Chondrocyte (in vitro differentiated cells): ENCODE measurements at places on chromosomes 1 and 21. TPM values are rescaled to one million over a fixed set of nuclear protein-coding genes. Genes with fewer than 3 reads are reported as not detected.

DNA sequence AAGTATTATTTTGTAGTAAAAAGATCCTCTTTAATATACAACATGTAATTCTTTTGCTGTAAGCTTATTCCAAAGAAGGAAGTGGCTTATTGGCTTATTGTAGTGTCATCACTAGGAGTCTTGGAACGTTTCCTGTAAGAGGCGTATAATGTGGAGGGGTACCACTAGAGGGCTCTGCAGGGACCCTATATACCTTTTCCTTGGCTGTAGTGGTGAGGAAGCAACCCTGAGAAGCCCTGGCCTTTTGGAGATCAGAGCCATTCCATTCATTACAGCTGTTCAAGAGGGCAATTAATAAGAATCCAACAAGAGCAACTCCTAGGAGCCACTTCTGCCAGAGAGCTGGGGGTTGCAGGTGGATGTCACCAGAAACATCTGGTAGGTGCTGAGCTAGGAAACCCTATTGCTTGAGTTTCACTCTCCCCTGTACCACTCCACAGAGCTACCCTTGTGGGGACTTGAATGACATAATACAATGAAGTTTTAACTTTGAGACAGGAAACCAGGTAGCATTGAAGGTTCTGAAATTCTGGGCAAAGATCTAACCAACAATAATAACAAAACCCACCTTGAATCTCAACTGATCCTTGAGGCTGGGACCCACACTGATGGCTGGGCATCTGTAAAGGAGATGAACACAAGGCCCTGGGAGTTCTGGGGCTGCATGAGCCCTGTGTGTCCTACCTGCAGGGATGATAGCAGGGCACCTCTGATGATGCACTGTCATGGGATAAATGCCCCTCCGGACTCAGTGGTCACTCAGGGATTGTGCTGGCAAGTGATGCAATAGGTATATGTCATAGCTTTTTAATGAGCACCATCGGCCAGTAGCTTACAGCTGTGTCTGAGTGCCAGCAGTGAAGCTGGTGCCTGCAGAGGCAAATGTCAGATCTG, 160.2 kb upstream of the COA6 start:
- no peak for DNase-seq

CTSE gene
- total RNA-seq: not detected in 3 replicates

- DNase-seq: no peak
These were observed 45.8 kb downstream of the SIM2 start for GRCh38 chr21:36744560-36745231.

DNA sequence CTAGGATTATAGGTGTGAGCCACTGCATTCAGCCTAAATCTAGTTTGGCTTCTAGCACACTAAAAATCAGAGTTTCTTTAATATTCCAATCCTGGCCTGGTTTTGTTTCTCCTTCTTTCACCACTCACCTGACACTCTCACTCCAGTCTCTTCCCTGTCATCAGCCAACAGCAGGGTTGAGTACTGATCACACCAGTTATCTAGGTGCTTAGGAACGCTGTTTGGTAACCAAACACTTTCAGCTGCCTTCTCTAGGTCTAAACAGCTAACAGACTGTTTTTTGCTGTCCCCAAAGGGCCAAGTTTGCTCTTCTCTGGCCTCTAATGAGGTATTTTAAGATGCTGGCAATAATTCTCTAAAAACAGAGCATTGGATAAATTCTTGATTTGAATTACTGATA, 17.7 kb upstream of the FRRS1 start:
- no peak for DNase-seq

S100A8 gene
- not detected in 3 replicates for total RNA-seq

DNA sequence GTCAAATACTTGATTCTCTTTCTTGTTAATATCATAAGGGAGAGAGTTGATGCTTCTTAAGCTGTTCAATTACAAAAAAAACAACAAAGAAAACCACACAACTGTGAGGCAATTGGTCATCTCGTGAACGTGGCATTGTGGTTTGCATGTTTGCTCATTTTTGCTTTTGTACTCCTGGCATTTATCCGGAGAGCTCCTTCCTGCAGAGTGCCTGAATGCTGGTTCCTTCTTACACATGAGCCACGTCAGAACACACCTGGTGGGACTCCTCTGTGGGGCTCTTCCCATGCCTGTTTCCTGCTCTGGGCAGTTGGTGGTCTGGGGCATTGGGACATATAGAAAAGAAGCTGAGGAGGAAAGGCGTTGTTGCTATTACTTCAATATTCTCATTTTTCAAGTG, 25.7 kb downstream of the KCNK1 start:
- DNase-seq: no peak

GRCh38 chr1:64934878-64935275, 31.5 kb downstream of the JAK1 start:
- DNase-seq: no peak

DNA sequence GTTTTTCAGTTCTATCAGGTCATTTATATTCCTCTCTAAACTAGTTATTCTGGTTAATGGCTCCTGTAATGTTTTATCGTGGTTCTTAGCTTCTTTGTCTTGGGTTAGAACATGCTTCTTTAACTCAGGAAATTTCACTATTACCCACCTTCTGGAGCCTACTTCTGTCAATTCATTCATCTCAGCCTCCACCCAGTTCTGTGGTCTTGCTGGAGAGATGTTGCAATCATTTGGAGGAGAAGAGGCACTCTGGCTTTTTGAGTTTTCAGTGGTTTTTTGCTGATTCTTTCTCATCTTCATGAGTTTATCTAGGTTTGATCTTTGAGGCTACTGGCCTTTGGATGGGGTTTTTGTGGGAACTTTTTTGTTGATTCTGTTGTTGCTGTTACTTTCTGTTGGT, 213.0 kb downstream of the BRINP2 start:
- DNase-seq: no peak

TSPAN1 gene
- 1.4 to 2.1 TPM (median 1.6 TPM) in 3 replicates for total RNA-seq

BGLAP gene
- total RNA-seq: 0.82 TPM in 1 of 3 replicates, not detected in the others

DNA sequence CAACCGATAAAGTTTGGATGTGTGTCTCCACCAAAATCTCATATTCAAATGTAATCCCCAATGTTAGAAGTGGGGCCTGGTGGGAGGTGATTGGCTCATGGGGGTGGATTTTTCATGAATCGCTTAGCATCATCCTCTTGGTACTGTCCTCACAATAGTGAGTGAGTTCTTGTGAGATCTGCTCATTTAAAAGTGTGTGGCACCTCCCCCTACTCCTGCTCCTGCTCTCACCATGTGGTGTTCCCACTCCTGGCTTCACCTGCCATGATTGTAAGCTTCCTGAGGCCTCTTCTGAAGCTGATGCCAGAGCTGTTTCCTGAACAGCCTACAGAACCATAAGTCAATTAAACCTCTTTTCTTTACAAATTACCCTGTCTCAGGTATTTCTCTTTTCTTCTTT, 28.2 kb upstream of the PRDX6 start:
- DNase-seq: no peak

GRCh38 chr1:210223226-210223904, 9.2 kb upstream of the SERTAD4 start:
- no peak for DNase-seq

GRCh38 chr1:69129538-69129937, 438.2 kb upstream of the LRRC7 start:
- DNase-seq: no peak

DNA sequence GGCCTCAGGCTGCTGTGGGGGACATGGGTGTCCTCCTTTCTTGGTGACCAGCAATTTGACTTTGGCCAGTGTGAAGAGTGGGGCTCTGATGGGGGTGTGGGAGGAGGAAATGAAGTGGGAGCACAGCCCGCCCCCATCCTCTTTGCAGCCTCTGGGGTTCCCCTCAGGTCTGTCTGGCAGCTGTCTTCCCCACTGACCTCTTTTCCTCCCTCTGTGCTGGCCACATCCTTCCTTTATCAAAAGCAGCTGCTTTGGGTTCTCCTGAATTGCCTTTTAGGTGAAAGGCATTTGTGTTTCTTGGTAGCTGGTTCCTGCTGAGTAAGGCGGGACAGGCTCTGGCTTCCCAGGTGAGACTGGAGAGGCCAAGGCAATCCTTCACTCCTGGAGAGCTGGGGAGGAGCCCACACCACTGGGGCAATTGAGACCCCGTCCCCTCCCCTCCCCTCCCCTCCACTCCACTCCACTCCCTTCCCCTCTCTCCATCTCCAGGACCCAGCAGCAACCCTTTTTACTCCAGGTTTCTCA, 24.9 kb downstream of the PCAT6 start:
- DNase-seq: no peak

- DNase-seq: no peak
These were observed 332.5 kb downstream of the AMY1C start for GRCh38 chr1:104082221-104082620.

PDC gene
- total RNA-seq: not detected in 3 replicates

ADGRB2 gene
- total RNA-seq: 11.9 to 20.4 TPM (median 12.2 TPM) in 3 replicates

DNA sequence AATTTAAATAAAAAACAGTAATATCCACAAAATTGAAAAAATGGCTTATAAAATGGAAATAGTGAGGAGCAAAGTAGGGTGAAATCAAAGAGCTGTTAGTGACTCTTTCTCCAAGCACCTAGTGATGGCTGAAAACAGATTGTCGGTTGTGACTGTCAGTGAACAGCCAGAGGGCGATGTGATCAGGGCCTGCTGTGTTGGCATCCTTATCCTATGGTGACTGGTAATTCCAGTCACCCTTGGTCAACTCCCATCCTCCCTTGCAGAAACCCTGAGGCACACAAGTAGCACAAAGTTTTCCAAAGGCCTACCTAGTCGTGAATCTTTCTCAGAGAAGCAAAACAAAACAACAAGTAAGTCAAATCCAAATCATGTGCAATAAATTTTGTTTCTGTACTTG, 599.8 kb upstream of the CXADR start:
- DNase-seq: no peak

- DNase-seq: no peak
These were observed 71.6 kb downstream of the RERE start for GRCh38 chr1:8745749-8746390.

KRTAP20-3 gene
- total RNA-seq: not detected in 3 replicates

GRCh38 chr1:205443585-205444299, 12.1 kb downstream of the BLACAT1 start:
- no peak for DNase-seq

GRCh38 chr1:20641975-20642374, 8.7 kb downstream of the PINK1 start:
- DNase-seq: no peak

DNA sequence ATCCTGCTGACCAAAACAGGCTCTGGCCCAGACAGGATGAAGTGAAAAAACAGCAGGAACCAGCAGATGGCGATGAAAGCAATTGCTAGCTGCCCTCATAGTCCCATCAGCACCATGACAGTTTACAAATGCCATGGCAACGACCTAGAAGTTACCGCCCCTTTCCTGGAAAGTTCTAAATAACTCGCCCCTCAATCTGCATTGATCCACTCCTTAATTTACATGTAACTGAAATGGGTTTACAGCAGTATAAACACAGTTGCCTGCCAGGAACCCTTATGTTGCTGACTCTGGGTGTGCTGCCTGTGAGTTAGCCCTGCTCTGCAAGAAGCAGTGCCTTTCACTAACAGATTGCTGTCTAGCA, 65.5 kb upstream of the CR1L start:
- DNase-seq: no peak

- no peak for DNase-seq
These were observed 9.5 kb downstream of the CD5L start for GRCh38 chr1:157831968-157832626.

DNA sequence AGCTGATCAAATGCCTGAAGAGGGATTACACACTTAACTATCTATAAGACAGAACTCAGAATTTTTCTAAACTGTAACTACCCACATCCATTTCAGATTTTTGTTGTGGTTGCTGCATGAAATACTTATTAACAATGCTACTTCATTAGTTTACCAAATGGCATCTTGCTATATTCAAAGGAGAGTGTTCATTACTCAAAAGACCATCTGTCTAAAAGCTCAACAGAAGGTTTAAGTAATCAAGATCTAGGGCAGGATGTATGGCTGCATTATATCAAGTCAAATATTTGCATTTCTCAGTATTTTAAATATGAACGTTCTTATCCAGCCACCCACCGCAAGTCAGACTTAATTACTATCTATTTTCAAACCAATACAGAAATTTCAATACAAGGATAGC, 79.9 kb downstream of the SIPA1L2 start:
- no peak for DNase-seq
